ENCODE measurements at places on chromosomes 3 and 15.

DNA sequence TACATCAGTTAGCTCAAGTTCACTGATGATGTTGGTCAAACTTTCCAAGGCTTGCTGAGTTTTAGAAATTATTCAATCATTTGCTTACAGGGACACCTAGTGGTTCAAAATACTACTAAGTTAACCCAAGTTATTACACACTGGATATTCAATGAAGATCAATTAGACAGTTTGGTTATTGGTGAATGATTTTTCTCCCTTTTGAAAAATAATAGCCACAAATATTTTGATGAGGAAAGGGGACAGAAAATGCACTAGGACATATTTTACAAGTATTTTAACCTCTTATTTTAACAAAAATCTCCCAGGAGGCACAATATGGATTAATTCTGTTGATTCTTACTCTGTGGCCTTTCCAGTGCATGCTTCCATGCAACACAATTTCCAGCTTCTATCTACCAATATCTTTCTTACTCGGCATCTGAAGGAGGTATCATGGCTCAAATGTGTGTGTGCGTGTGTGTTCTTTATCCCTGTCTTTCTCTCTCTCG, 20.1 kb upstream of the GOLGA6L2 start:
- no peak for DNase-seq

DNA sequence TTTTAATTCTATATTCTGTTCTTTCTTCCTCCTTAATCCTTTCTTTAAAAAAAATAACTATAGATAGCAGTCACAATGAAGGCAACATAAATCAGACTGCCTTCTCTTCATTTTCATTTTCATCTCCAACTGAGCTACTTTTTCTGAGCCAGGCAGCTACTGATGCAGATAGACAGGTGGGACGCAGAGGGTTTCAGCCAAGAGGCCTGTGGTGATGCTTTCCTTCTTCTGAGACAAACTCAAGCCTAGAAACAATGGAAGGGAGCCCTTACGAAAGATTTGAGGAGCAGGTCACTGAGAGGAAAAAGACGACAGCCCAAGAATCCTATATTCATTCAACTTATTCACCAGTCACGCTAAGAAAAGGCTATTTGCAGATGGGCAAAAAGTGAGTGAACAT, 220.0 kb upstream of the MLF1 start:
- no peak for DNase-seq

- no peak for DNase-seq
Measured at GRCh38 chr3:110318108-110318507, 753.5 kb upstream of the NECTIN3 start.

DNA sequence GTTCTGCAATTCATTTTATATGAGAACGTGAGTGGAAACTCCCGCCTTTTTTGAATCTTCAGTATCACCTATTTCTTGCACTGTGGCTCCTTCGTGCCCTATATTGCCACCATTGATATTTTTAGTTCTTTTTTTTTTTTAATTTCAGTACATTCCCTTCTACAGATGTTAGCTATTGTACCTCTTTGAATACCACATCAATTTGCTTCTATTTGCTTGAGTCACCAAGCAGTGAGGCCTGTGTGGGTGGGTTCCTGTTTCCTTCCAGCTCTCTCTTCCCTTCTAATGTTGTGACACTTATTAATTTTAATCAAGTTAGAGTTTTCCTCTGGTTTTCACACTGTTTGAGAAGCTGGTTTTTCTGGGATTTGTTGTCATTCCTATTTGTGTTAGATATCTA, 8.7 kb downstream of the HACD2 start:
- DNase-seq, result no peak

- DNase-seq, result no peak
Measured at GRCh38 chr15:38872732-38873131, 308.1 kb upstream of the RASGRP1 start.
